ENCODE measurements at places on chromosomes 7 and 10.

GRCh38 chr10:123548770-123549169 is 117.4 kb upstream of the GPR26 start:
- no peak for DNase-seq

- peak; percentile 42 for DNase-seq
These were observed 594 bp downstream of the CNNM1 start for GRCh38 chr10:99329554-99330346.

DNA sequence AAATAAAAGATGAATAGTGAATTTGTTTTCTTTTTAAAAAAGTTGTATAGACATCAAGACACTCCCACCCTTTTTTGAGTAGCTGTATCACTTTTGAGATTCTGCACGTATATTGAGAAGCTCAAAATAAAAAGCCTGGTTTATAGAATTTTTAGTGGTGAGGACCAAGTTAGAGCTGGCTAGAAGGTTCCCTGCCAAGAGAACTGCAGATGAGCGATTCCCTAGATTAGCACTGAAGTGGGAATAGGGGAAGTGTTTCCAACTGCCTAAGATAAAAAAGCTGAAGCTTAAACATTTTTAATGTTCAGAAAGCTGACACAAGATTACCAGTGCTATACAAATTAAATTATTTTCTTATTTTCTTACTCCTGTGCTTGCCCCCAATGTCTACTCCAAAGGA is 135.7 kb upstream of the TMEM229A start:
- no peak for DNase-seq

GRCh38 chr10:60086862-60087261 is 180.5 kb upstream of the CCDC6 start:
- DNase-seq: no peak

DNA sequence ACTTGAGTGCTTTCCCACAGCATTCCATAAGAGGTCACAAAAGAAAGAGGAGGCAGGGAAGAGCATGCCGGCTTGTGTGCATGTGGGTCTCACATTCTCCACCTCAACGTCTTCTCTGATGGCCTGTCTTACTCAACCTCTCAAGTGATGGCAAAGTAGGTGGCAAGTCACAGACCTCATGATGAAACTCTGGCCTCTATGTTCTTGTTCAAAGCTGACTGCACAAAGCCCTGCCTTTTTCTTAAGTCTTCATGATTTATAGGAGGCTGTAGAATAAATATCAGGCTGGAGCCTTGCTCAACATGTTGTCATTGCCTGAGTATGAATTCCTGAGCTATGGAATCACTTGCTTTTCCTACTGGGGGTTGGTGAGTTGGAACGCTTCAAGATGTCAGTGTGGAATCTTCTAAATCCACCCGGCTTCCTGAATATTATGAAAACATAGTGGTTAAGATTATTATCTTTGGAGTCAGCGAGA is 213.6 kb upstream of the INHBA start:
- no peak for DNase-seq

- DNase-seq: no peak
These were observed 495.1 kb downstream of the RPS24 start for GRCh38 chr10:78528749-78529204.

DNA sequence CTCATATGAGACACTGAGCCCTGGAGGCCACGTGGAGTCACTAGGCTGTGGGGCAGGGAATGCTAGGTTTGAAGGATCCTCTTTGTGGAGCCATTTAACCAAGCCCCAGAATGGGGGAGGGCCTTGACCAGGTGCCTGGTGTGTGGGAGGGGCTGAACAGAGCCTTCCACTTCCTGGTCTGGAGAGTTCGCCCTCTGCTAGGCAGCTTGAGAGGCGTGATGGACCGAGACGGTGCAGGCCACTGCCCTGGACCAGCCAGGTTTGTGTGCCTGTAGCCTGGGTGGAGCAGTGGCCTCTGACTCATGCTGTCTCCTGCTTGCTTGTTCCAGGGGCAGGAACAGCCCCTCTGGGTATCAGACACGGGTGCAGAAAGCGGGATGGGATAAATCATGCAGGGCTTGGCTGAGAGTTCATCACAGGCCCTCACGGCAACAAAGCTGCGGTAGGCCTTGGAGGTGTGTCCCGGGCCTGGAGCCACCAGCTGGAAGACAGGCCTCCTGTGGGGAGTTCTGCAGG is 27.4 kb downstream of the ADAMTS14 start:
- peak; percentile 38 for DNase-seq

GRCh38 chr7:100614308-100614861 is 2.0 kb downstream of the MOSPD3 start:
- DNase-seq: no peak

DNA sequence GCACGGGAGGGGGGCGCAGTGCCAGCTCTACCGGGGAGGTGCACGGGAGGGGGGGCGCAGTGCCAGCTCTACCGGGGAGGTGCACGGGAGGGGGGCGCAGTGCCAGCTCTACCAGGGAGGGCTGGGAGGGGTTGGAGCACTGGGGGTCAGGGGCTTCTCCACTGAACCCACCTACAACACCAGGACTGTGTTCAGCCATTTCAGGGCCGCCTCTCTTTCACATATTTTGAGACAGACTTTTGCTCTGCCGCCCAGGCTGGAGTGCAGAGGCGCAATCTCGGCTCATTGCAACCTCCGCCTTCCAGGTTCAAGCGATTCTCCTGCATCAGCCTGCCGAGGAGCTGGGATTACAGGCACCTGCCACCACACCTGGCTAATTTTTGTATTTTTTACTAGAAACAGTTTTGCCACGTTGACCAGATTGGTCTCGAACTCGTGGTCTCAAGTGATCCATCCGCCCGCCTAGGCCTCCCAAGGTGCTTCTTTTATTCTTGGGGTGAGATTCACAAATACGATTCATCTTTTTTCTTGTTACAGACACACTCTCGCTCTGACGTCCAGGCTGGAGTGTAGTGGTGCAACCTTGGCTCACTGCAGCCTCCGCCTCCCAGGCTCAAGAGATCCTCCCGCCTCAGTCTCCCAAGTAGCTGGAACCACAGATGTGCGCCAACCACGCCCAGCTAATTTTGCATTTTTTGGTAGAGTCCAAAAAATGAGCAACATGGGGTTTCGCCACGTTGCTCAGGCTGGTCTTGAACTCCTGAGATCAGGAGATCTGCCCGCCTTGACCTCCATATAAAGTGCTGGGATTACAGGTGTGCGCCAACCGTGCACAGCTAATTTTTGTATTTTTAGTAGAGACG is 37.0 kb downstream of the ADAP1 start:
- peak; percentile 8 for DNase-seq

DNA sequence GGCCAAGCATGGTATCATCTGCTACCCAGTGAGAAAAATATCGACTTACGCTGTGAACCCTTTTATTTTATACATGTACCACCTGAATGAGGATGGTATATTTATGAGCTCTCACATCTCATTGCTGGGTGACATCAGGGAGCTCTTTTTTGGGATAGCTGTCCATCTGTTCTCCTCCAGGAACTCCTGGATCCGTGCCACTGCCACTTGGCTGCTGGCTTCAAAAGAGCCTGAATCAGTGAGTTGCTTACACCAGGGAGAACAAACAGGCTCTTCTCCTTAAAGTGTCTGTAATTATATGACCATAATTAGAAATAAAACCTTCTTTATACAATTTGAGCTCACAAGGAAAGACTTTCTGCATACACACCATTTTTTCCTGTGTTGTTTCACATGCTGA is 106.2 kb downstream of the KAT6B start:
- no peak for DNase-seq
